Transverse colon (tissue), 4 donors: ENCODE measurements at places on chromosomes 11 and 22. TPM values are rescaled to one million over a fixed set of nuclear protein-coding genes. Genes with fewer than 3 reads are reported as not detected.

GRCh38 chr11:13287036-13287435 lies 9.4 kb downstream of the BMAL1 start:
- no peak for DNase-seq

The SPDYC gene
- total RNA-seq: not detected

The KDM4D gene
- 0.27 TPM for total RNA-seq

The OR51B5 gene
- total RNA-seq: not detected

The TMA7B gene
- total RNA-seq: not detected

DNA sequence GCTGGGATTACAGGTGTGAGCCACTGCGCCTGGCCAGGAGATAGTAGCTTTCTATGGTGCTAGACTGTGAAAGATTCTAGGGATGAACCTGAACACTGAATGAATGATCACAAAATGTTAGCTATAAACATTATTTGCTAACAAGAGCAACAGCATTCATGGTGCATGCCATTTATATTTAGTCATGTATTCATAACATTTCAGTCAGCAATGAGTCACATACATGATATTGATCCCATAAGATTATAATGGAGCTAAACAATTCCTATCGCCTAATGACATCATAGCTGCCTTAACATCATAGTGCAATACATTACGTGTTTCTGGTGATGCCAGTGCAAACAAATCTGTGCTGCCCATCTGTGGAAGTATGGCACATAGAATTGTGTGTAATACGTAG lies 164.1 kb downstream of the ARHGAP42 start:
- DNase-seq: no peak

DNA sequence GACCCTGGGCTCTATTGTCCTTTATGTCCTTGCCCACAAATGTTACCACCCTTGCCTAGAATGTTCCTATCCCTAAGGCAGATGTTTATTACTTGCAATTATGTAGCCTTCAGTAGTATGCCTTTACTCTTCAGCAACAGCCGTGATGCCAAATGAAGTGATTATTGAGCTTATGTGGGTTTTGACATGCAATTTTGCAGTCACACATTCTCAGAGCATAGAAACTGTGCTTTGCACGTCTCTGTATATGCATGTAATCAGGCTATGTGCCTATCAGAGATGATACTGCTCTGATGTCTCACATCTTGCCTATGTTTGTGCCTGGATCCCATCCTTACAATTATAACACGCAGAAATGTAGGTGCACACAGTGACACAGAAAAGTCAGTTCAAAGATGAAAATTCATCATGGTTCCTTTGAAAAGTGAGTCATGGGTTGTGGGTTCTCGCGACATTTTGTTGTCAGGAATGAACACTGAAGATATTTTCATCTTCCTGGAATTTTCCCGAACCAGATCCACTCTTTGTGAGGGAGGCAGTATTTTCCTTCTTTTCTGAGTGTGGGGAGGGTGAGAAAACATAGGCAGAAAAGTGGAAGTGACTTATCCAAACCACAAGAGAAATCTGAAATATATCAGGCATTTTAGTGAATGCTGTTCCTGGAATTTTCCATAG lies 81.1 kb downstream of the BMAL1 start:
- DNase-seq: no peak

DNA sequence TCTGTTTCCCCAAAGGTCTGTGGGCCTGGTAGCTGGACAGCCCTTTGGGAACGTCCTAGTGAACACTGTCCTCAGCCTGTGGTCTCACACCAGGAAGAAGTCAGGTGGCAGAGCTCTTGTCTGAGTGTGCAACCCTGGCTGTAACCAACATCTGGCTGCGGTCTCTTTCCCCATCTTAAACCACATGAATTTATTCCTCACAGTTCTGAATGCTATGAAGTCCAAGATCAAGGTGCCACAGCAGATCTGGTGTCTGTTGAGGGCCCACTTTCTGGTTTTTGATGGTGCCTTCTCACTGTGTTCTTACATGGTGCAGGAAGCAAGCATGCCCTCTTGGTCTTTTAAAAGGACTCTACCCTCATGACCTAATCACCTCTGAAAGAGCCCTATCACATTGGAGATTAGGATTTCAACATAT lies 2.7 kb downstream of the UPB1 start:
- DNase-seq: no peak

The CYP2D6 gene
- 1.2 TPM for total RNA-seq

The ARHGAP32 gene
- total RNA-seq: 66.9 TPM

DNA sequence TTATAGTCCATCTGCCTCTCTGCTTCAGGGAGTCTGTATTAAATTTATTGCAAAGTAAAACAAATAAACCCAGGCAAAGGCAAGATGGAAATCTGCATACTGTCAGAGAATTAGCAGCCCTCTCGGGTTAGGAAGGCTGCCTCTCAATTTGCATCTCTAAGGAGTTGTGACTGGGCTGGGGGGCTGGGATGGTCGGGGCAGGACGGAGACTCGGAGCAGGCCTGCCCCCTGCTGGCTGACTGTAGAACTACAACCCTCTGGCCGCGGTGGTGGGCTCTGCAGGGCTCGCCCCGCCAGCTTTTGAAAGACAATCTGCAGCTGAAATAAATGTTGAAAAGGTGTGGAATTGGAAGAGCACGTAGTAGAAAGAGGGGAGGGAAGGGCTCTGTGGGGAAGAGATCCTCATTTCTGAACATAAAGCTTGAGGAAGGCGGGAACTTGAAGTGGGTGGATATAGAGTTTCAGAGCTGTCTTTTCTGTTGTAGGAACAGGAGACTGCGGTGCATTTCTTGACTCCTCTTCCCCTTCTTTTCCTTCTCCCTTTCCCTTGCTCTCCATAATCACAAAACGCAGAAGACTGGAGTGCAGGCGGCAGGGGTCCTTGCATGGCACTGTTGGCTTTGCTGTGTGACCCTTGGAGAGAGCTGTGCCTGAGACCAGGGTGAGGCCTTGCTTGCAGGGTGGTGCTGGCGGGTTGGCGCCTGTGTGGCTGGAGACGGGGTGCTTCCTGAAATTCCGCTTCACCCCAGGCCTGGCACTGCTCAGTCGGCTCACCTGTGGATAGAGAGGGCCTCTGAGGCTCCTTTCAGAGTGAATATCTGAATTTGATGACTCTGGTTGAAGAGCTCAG lies 22.6 kb upstream of the PKNOX2 start:
- DNase-seq: peak; percentile 30

The TESMIN gene
- total RNA-seq: 1.00 TPM

The FOLR3 gene
- not detected for total RNA-seq

The MUC6 gene
- not detected for total RNA-seq

DNA sequence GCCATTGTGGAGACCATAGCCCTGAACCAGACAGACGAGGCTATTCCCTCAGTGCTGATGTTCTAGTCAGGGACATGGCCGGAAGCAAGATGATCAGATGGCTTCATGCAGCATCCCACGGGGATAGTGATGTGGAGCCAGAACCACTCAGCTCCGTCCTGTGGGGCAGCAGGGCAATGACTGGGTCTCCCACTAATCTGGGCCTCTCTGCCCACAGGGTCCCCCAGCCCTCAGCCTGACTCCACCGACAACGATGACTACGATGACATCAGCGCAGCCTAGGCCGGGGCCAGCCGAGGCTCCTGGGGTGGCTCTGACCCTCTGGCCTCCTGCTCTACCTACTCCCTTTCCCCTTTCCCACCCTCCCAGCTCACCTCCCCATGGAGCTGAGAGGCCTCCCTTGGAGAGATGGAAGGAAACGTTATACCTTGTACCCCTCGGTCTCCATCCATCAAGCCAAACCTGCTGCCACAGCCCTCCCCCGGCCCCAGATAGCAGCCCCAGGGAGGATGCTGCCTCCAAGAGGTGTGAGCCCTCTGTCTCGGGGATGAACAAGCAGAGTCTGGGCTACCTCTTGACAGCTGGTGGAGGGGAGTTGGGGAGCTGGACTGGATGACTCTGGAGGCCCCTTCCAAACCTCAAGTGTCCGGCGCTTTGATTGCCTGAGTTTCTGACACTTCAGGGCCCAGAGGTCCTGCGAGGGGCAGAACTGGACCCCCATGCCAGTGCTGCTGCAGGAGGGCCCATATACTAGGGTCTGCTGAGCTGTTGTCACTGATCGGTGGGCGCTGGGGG lies 47.8 kb downstream of the CD6 start:
- no peak for DNase-seq

DNA sequence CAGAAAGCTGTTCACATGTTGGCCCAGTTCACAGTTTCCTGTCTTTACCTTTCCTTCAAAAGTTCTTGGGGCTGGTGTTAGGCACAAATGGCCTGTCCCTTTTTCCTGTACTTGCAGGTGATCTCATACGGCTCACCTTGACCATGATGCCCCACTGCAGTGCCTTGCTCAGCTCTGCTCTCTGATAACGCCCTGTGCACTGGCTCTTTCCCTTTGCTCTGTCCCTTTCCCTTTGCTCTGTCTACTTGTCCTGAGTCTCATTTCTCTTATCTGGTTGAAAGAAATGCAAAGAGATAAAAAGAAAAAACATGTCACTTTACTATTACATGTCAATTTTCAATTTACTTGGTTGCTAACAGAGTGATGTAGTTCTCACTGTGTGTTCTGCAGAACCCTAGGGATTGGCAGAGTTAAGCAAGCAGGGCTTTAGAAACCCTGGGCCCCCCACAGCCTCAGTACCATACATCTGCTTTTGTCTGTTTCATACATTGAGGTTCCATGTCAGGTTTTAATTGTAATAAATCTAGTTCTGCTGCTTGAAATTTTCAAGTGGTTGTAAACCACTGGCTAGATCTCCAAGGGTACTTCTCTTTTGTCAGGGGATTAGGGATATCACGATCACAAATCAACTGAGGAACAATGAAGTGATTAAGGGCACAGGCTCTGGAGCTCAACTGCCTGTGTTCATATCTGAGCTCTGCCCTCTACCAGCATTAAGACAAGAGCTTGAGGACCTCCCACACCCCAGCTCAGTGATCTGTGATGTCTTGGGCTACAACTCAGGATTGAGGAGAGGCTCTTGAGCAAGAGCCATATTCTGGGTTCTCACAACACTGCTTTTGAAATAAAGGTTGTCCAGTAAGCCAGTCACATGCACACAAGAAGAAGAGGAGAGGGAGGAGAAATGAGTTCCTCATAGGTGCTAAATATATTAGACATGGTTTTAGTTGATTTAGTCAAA lies 16.3 kb upstream of the SORL1 start:
- no peak for DNase-seq

The UBQLN3 gene
- not detected for total RNA-seq

DNA sequence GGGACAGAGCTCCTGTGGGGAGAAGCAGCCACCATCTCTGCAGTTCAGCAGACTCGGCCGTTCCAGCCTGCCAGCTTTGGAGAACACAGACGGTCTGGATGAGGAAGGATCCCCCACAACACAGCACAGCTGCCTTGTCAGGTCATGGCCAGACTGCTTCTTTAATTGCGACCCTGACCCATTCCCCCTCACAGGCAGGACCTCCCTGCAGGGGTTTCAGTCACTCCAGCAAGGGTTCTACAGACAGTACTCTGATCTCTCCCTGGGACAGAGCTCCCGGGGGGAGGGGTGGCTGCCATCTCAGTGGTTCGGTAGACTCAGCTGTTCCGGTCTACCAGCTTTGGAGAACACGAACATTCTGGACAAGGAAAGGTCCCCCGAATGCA lies 173.5 kb downstream of the TTC28 start:
- no peak for DNase-seq
